ENCODE measurements at places on chromosomes 1 and 21.

- no peak for DNase-seq
These were observed 123.8 kb upstream of the PRDX6 start for GRCh38 chr1:173353350-173353749.

DNA sequence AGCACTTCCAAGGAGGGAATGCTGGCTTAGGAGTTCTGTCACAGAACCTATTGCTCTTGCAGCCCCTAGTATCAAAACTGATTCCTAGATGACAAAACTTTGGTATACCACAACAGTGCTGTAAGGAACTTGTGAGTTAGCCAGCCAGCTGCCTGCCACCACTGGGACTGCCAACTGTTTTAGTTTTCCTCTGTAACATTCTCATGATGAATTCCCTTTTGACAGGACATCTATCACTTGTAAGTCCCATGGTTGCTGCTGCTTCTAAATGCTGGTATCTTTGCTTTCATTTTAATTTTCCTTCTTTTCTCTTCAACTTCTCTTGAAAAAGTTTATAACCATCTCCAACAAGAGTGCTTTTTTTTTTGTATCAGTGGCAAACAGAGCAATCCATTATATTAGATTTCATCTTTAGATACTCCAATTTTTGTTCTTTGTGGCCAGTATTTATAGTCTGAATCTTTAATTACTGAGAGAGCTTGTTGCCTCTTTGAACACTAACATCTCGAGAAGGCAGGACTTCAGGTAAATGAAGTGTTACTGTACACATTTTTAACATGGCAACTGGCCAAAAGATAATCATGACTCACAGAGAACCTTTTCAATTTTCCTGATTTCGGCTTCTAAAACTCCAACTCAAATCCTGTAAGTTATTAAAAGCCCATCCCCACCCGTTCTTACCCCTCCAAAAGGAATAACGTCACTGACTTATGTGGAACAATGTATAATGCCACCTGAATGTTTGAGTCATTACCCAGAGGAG lies 19.8 kb downstream of the DBT start:
- no peak for DNase-seq

GRCh38 chr1:198969981-198970380 lies 331.1 kb downstream of the PTPRC start:
- no peak for DNase-seq

DNA sequence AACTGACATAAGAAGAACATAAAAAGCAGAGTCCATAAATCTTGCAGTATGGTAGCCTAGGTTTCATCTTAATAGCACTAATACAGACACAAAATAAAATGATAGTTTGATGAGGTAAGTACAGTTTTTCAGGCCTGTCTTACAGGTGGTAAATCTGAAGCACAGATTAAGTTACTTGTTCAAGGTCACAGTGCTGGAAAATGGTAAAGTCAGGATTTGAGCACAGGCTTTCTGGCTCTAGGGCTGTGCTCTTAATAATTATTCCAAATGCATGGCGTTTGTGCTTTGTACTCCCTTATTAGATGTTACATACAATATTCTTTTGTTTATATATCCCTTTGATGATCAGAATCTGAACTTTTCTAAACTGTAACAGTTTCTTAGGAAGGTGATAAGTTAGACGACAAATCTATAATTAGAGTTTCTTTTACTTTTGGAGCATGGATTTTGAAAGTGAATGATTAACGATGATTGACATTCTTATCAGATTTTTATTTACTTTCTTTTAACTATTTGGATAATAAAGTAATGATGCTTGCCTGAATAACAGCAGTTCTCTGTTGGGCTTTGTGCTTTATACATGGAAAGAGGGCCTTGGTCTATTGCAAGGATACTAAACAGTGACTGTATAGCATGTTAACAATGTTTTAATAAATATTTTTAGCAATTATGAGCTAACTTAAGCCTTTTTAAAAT lies 101.5 kb upstream of the CACYBP start:
- DNase-seq, result no peak

All from COR-L47 (cell line).